ENCODE measurements at places on chromosomes 13 and 19. TPM values are rescaled to one million over a fixed set of nuclear protein-coding genes. Genes with fewer than 3 reads are reported as not detected.

DNA sequence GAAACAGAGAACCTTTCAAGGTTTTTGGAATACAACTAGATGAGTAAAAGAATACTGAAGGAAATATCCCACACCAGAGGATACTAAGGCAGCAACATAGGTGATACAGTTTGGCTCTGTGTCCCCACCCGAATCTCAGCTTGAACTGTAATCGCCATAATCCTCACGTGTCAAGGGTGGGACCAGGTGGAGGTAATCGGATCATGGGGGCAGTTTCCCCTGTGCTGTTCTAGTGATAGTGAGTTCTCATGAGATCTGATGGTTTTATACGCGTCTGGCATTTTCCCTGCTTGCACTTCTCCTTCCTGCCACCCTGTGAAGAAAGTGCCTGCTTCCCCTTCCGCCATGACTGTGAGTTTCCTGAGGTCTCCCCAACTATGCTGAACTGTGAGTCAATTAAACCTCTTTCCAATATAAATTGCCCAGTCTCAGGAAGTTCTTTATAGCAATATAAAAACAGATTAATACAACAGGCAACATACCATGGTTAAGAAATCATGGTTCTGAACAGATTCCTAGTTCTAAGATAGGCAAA, 97.0 kb downstream of the ABCC4 start:
- no peak for DNase-seq

DNA sequence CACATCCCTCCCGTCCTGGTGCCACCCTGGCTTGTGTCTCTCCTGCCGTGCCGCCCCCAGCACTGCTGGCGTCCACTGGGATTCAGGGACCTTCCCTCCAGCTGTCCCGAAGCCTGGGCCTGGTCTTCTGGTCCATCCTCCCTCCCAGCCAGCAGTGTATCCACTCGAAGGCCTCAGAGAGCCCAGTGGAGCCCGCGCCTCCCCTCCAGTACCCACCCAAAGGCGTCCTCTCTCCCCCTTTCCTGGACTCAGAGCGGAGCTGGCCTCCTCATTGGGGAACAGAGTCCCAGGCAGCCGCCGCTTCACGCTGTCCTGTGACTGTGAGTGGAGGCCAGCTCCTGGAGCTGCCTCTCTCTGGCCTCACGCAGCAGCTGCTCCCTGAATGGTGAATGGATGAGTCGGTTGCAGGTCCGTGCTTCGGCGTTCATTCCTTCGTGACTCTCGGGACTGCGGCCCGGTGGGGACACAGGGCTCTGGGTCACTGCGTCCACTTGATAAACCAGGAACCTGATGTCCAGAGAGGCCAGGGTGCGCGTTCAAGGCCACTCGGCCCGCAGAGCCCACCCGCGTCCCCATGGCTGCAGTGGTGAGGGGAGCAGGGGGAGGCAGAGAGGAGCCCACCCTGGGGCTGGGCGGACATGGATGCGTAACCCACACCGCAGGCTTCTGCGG, 12.1 kb downstream of the ONECUT3 start:
- no peak for DNase-seq

Gene NLRP5
- total RNA-seq = not detected

DNA sequence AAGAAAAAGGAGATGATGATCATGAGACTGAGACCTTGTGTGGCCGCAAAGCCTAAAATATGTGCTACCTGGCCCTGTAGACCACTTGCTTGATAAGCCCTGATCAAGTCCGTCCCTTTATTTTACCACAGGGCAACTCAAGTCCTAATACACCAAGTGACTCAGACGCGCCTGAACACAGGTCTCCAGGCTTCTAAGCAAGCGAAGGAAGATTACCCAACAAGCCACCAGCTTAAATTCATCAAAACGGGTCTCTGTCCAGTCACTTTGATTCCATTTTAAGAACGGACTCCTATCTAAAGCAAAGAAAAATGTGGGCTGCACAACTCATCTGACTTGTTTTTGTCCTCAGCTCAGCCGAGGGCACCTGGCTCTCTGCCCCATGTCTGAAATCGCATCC, 26.8 kb downstream of the SLC7A1 start:
- no peak for DNase-seq

DNA sequence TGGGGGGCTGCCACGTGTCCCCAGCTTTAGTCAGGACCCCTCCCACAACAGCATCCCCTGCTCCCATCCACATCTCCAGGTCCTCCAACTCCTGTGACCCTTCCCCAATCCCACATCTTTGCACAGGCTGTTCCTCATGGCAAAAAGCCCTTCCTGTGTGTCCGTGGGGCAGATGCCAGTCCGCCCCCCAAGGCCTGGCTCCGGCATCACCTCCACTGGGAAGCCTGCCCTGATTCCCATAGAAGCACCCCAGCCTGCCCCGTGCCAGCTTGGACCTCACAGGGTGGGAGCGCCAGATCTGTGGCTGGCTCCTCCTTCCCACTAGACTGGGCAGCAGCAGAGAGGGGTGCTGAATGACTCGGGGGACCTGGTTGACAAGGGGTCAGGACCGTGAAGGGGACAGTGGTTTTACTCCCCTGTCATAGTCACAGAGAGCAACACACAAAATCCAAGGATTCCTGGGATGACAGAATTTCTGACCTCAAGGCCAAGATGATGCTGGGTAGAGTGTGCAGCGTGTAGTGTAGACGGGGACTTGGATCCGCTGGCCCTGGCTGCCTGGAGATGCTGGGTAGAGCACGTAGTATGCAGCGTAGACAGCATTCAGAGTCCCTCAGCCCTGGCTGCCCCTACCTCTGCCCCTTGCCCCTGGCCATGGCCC, 13.3 kb downstream of the KLF2 start:
- no peak for DNase-seq

DNA sequence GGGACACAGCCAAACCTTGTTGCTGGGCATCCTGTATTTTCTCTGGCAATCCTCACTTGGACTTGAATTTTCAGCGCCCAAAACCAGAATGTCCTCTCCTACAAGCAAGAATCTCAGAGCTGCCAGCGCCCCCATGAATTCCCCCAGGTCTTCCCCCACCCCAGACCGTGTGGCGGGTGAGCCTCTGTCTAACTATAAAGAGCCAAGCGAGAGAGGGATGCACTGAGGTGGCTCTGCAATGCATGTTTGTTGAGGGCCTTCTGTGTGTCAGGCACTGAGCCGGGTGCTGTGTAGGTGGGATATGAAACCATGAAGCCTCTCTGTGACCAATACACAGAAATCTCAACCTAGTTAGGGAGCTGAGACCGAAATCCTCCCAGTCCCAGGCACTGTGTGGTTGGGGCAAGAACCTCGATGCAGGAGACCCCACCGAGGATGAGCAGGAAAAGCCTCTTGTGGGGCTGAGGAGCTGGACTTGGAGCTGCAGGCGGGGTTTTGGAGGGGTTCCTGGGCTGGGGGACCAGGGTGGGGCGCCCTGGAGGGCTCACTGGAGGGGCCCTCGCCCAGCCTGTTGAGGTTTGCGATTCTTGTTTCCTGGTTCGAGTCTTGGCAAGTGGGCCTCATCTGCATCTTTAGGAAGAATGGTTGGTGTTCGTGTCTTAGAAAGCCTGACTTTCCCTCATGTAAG, 12.4 kb upstream of the PROZ start:
- DNase-seq = no peak

GRCh38 chr13:67776151-67776550, 546.0 kb upstream of the PCDH9 start:
- no peak for DNase-seq

GRCh38 chr19:6393983-6394412, 1.0 kb upstream of the GTF2F1 start:
- no peak for DNase-seq

Gene SCEL
- total RNA-seq = 5.4 TPM

- no peak for DNase-seq
Observed at GRCh38 chr19:15374105-15374651, 5.4 kb downstream of the AKAP8 start.

GRCh38 chr13:28147495-28147894, 9.2 kb downstream of the PAN3 start:
- DNase-seq = no peak

DNA sequence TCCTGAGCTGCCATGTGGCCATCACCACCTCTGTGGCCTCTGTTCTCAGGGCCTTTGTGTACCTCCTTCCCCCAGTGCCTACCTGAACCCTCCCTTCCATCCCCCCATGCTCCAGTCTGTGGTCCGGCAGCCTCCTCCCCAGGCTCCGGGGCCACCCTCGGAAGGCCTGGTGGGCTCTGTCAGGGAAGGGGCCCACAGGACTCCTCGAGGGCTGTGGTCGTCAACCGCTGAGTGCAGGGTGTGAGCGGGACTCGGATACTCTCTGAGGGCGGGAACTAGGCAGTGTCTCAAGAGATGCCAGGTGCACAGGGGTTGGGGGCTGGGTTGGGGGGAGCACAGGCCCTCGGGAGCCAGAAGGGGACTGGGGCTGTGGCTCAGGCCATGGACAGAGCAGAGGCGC, 3.9 kb downstream of the MAP2K7 start:
- DNase-seq = no peak

Gene TINCR
- total RNA-seq = 1.8 TPM

GRCh38 chr19:17938092-17938845, 5.5 kb downstream of the CCDC124 start:
- peak; percentile 86 for DNase-seq

DNA sequence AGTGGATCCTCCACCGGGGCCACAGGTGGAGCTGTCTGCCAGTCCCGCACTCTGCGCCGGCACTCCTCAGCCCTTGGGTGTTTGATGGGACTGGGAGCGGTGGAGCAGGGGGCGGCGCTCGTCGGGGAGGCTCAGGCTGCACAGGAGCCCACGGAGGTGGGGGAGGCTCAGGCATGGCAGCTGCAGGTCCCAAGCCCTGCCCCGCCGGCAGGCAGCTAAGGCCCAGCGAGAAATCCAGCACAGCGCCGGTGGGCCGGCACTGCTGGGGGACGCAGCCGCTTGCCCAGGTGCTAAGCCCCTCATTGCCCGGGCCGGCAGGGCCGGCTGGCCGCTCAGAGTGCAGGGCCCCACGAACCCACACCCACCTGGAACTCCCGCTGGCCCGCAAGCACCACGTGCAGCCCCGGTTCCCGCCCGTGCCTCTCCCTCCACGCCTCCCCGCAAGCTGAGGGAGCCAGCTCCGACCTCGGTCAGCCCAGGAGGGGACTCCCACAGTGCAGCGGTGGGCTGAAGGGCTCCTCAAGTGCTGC, 286.4 kb downstream of the RBM26 start:
- DNase-seq = no peak

Gene WTIP
- 29.3 TPM for total RNA-seq

Gene GJB2
- 6.1 TPM for total RNA-seq

Gene ZNF229
- 15.2 TPM for total RNA-seq

DNA sequence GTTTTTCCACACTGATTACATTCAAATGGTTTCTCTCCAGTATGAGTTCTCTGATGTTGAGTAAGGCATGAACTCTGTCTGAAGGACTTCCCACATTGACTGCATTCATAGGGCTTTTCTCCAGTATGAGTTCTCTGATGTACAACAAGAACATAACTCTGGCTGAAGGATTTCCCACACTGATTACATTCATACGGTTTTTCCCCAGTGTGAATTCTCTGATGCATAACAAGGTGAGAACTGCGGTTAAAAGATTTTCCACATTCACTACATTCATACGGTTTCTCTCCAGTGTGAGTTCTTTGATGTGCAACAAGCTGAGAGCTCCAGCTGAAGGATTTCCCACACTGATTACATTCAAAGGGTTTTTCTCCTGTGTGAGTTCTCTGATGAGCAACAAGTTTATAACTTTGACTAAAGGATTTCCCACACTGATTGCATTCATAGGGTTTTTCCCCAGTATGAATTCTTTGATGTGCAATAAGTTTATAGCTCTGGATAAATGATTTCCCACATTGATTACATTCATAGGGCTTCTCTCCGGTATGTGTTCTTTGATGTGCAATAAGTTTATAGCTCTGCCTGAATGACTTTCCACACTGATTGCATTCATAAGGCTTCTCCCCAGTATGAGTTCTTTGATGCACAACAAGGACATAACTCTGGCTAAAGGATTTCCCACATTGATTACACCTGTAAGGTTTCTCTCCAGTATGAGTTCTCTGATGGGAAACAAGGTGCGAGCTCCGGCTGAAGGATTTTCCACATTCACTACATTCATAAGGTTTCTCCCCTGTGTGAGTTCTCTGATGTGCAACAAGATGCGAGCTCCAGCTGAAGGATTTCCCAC, 23.5 kb downstream of the ZNF180 start:
- DNase-seq = no peak

DNA sequence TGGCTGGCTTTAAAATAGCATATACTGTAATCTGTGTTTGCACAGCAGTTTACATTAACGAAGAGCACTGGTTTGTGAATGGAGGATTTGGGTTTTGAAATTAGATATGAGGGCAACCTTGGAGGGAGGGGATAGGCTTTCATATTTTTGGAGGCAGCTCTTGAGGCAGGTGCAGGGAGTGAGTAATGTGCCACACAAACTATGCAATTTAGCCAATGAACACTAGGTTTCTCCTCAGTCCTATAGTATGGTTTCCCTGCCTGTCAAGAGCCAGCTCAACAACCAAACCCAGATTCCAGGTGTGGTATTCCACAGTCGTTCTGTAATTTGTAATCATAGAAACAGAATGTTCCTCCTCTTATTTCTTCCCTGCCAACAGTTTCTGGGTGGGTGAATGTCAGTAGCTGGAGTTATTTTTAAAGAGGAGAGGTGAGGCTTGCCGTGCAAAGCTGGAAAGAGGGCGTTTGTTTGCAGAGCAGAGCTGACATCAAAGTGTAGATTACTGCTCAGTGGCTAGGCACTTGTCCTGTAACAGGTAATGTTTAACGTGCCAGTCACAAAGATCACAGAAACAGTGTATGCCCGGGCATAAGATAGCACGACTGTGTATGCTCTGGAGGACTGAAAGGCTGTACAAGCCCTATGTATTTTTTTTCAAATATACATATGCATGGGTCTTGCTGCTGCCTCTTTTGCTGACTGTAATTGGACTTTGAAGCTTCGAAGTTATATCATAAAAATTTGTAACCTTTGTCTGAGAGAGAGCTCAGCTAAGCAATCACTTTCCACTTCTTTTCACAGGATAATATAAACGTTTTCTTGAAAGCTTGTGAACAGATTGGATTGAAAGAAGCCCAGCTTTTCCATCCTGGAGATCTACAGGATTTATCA, 124.2 kb downstream of the LMO7 start:
- peak; percentile 83 for DNase-seq

- DNase-seq = no peak
Observed at GRCh38 chr13:24910502-24911132, 146.6 kb downstream of the RNF17 start.

GRCh38 chr13:111492341-111492950, 172.0 kb downstream of the TEX29 start:
- no peak for DNase-seq

- DNase-seq = no peak
Observed at GRCh38 chr13:66781241-66781640, 448.9 kb downstream of the PCDH9 start.

GRCh38 chr13:96769874-96770273, 224.4 kb downstream of the OXGR1 start:
- DNase-seq = no peak

Gene MYPOP
- 2.4 TPM for total RNA-seq

DNA sequence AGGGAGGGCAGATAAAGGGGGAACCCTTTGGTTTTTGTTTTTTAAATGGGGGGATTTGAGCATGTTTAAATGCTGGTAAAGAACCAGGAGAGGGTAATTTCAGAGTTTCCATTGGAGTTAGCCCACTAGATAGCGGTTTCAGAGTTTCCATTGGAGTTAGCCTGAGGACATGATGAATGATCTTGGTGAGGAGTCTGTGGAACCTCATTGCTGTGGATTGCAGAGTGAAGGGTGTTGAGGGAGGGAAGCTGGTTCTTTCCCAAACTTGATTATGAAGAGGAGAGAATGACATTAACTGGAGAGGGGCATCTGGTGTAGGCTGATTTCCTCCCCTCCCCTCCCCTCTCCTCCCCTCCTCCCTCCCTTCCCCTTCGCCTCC, 5.0 kb downstream of the WASF3 start:
- no peak for DNase-seq
